Left ventricle myocardium inferior (tissue), 1 donor: ENCODE measurements at places on chromosomes 13 and 19.

GRCh38 chr13:80348750-80349149, 7.8 kb upstream of the SPRY2 start:
- no peak overlapping the region for H3K4me3 ChIP-seq
- H3K4me1 ChIP-seq, result peaks cover 21% of the 10 kb centered on the region
- no peak for DNase-seq
- H3K36me3 ChIP-seq, result no peaks in the 10 kb centered on the region

GRCh38 chr13:114140906-114141250, 8.5 kb upstream of the RASA3 start:
- H3K27me3 ChIP-seq, result no peaks in the 10 kb centered on the region
- no peaks in the 10 kb centered on the region for H3K36me3 ChIP-seq
- no peak overlapping the region for H3K27ac ChIP-seq

GRCh38 chr13:65679240-65679639, 1550.9 kb downstream of the PCDH9 start:
- no peaks in the 10 kb centered on the region for H3K36me3 ChIP-seq
- no peak for DNase-seq
- H3K4me3 ChIP-seq, result no peak overlapping the region
- H3K27me3 ChIP-seq, result no peaks in the 10 kb centered on the region
- H3K27ac ChIP-seq, result no peak overlapping the region
- no peaks in the 10 kb centered on the region for H3K4me1 ChIP-seq

GRCh38 chr13:104111031-104111430, 1044.8 kb upstream of the SLC10A2 start:
- no peak for DNase-seq
- no peak overlapping the region for H3K4me3 ChIP-seq
- H3K36me3 ChIP-seq, result no peaks in the 10 kb centered on the region
- H3K4me1 ChIP-seq, result no peaks in the 10 kb centered on the region
- H3K27ac ChIP-seq, result no peak overlapping the region
- H3K27me3 ChIP-seq, result no peaks in the 10 kb centered on the region

GRCh38 chr19:5406816-5407215, 48.4 kb upstream of the ZNRF4 start:
- no peaks in the 10 kb centered on the region for H3K4me1 ChIP-seq
- H3K27ac ChIP-seq, result no peak overlapping the region
- no peak overlapping the region for H3K4me3 ChIP-seq
- peaks cover 33% of the 10 kb centered on the region for H3K27me3 ChIP-seq
- no peaks in the 10 kb centered on the region for H3K36me3 ChIP-seq
- no peak for DNase-seq

DNA sequence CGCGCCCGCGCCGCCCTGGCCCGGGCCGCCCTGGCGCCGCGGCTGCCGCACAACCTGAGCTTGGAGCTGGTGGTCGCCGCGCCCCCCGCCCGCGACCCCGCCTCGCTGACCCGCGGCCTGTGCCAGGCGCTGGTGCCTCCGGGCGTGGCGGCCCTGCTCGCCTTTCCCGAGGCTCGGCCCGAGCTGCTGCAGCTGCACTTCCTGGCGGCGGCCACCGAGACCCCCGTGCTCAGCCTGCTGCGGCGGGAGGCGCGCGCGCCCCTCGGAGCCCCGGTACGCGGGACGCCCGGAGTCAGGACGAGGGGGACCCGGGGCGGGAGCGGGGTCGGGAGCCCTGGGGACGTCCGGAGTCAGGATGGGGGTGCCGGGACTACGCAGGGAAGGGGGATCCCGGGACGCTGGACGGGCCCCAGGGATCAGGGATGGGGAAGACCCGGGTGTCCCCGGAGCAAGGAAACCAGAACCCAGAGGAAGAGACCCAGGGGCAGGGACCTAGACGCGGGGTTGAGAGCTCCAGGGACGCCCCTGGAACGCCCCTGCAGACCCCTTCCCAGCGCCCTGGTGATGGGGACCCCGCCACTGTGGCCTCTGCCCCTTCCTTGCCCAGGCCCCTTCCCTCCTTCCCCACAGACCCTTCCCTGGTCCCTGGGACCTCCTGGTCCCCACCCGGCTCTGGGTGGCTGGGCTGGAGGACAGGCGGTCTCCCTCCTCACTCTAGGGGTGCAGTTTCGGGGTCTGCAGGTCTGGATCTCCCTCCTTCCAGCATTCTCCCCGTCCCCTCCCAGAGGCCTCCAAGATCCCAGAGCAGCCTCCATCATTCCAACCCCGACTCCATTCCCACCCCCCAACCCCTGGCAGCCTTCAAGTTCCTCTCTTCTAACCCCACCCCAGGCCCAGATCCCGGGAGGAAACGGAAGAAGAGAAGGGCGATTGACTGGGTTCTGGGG, 645 bp downstream of the GRIN3B start:
- DNase-seq, result no peak
- no peak overlapping the region for H3K27ac ChIP-seq
- H3K4me3 ChIP-seq, result peak overlapping the region; percentile 49
- H3K27me3 ChIP-seq, result peaks cover 78% of the 10 kb centered on the region
- H3K36me3 ChIP-seq, result no peaks in the 10 kb centered on the region

DNA sequence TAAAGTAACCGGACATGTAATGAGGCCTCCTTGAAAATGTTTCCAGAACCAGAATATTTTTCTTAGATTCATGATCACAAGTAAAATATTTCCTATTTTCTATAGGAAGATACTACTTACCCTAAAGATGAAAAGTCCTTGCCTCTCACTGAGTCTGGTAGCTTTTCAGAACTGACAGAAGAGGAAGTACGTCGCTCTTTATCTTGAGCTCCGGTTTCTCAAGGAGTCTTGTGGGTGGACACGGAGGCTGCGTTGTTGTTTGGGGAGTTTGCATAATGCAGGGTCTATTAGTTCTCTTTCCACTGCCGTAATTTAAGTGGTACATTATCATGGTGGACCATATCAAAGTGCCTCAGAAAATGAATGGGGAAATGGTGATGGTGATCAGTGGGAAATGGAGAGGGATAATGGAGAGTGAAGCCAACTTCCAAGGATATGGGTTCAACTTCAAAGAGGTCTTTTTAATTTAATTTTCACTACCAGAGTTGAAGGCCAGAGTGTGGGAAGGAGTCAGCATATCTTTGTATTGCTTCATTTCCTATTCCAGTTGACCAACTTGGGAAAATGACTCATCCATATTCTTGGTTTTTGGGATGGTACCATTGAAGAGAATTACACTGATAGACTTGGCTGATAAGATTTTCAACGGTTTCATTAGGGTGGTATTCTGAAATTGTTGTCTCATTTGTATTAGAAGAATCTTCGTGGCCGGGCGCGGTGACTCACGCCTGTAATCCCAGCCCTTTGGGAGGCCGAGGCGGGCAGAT, 23.4 kb downstream of the MBD3L2B start:
- H3K4me3 ChIP-seq, result no peak overlapping the region
- no peaks in the 10 kb centered on the region for H3K4me1 ChIP-seq
- no peak for DNase-seq
- no peaks in the 10 kb centered on the region for H3K36me3 ChIP-seq

GRCh38 chr13:31742097-31742734, 2.9 kb downstream of the RXFP2 start:
- H3K36me3 ChIP-seq, result no peaks in the 10 kb centered on the region
- no peak overlapping the region for H3K4me3 ChIP-seq
- peak; percentile 45 for DNase-seq
- H3K4me1 ChIP-seq, result no peaks in the 10 kb centered on the region

GRCh38 chr13:99385940-99386339, 78.7 kb upstream of the GPR183 start:
- H3K4me1 ChIP-seq, result peaks cover 15% of the 10 kb centered on the region
- no peak for DNase-seq
- no peak overlapping the region for H3K27ac ChIP-seq
- peaks cover 17% of the 10 kb centered on the region for H3K36me3 ChIP-seq
- no peak overlapping the region for H3K4me3 ChIP-seq

DNA sequence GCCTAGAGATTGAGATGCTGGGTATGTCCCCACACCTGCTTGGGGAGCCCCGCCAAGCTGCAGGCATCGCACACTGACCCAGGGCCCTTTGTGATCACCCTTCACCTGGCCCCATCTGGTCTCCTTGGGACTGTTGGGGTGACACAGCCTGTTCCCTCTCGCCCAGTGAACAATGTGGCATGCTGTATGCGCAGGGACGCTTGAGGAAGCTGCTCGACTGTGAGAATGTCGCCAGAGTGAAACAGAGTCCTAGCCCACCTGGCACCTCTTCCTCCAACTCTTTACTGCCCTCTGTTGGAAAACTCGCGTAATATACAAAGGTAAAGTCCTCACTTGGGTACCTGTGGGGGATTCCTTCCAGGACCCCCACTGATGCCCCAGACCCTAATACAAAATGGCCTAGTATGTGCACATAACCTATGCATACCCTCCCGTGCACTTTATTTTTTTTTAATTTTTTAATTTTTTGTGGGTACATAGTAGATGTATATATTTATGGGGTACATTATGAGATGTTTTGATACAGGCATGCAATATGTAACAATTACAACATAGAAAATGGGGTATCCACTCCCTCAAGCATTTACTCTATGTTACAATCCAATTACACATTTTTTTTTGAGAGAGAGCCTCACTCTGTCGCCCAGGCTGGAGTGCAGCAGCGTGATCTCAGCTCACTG, 9.0 kb downstream of the BLOC1S3 start:
- no peak for DNase-seq
- H3K27ac ChIP-seq, result no peak overlapping the region
- H3K27me3 ChIP-seq, result no peaks in the 10 kb centered on the region
- no peaks in the 10 kb centered on the region for H3K36me3 ChIP-seq

GRCh38 chr13:95301968-95302393, 730 bp upstream of the ABCC4 start:
- no peaks in the 10 kb centered on the region for H3K36me3 ChIP-seq
- no peak for DNase-seq

DNA sequence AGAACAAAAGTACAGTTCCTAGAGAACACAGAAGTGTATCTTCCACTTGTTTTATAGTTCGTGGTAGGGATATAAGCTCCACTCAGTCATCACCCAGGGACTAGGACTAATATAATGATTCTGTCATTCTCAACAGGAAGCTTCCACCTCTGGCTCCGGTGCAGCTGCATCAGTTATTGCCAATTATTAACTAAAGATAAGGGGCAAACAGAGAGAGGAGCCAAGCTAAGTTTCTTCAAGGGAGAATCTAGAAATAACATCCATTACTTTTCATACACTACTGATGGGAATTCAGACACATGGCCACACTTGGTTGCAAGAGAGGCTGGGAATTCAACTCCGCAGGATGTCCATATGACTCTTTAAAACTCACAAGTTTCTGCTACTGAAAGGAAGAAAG, 917.9 kb downstream of the OLFM4 start:
- no peak for DNase-seq
- H3K4me1 ChIP-seq, result no peaks in the 10 kb centered on the region
- H3K36me3 ChIP-seq, result no peaks in the 10 kb centered on the region

GRCh38 chr13:93646245-93646644, 419.6 kb downstream of the GPC6 start:
- no peaks in the 10 kb centered on the region for H3K4me1 ChIP-seq
- H3K4me3 ChIP-seq, result no peak overlapping the region
- H3K27ac ChIP-seq, result no peak overlapping the region
- H3K36me3 ChIP-seq, result no peaks in the 10 kb centered on the region
- H3K27me3 ChIP-seq, result no peaks in the 10 kb centered on the region
- no peak for DNase-seq

- H3K4me3 ChIP-seq, result no peak overlapping the region
- H3K27me3 ChIP-seq, result no peaks in the 10 kb centered on the region
- H3K4me1 ChIP-seq, result peaks cover 12% of the 10 kb centered on the region
- H3K27ac ChIP-seq, result no peak overlapping the region
These were observed 66.3 kb downstream of the LMO7 start for GRCh38 chr13:75702476-75702875.

DNA sequence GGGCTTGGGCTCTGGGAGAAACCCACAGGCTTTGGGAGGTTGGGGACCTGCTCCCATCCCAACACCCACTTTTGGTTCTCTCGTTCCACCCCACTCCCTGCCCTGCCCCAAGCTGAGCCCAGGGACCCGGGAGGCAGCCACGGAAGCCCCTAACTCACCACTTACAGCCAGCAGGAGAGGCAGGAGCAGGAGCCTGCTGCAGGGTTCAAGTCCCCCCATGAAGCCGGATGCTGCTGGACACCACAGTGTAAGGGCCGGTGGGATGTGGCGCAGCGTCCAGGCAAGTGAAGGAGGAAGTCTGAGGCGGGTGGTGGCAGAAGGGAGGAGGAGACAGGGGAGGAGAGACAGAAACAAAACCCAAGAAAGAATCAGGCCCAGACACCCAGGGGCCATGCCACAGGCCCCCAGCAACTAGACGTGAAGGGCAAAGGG, at the start of gene TYROBP:
Gene TYROBP, minus strand, starts transcription at position 286 of the 432 bp plus-strand sequence. Its CDS starts 67 bp downstream, at position 219.
- H3K36me3 ChIP-seq, result no peaks in the 10 kb centered on the region
- H3K27ac ChIP-seq, result peak within 1 kb of the TSS; percentile 51
- H3K4me1 ChIP-seq, result no peaks in the 10 kb centered on the region
- peak; percentile 61 for DNase-seq

DNA sequence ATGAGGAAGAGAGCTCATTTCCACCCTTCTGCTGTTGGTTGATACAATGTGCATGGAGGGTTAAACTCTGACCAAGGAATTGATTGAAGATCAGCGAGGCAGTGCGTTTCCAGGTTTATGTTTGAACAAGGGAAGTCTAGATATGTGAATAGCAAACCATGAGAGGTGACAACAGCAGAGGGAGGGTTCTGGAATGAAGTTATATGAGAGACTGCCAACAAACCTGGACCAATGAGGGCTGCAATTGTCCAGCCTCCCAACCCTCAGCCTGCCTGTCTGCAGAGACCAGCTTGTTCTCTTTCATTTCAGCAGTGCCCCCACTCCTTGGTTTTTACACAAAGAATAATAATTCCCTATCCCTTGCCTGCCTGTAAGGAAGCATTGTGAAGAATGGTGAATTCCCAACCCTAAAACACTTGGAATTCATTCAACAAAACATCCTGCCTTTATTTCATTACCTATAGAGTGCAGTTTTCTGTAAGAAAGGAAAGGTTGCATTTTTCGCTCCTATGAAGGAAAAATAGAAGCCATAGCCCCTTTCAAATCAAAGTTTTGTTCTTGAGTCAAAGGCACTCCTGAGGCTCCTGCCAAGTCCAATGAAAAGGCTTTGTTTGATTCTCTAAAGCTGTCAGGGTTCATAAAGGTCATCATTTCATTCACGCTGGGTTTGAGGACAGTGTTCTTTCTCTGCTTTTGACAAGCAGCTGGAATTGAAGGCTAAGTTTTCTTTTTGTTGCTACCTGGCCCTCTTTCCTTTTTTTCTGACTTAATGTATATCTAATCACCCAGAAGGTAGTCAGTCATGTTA, 53.6 kb upstream of the ABCC4 start:
- peaks cover 18% of the 10 kb centered on the region for H3K4me1 ChIP-seq
- no peak overlapping the region for H3K27ac ChIP-seq
- H3K4me3 ChIP-seq, result no peak overlapping the region
- H3K36me3 ChIP-seq, result no peaks in the 10 kb centered on the region
